GM04504 (cell line): ENCODE measurements at places on chromosomes 1 and 21.

DNA sequence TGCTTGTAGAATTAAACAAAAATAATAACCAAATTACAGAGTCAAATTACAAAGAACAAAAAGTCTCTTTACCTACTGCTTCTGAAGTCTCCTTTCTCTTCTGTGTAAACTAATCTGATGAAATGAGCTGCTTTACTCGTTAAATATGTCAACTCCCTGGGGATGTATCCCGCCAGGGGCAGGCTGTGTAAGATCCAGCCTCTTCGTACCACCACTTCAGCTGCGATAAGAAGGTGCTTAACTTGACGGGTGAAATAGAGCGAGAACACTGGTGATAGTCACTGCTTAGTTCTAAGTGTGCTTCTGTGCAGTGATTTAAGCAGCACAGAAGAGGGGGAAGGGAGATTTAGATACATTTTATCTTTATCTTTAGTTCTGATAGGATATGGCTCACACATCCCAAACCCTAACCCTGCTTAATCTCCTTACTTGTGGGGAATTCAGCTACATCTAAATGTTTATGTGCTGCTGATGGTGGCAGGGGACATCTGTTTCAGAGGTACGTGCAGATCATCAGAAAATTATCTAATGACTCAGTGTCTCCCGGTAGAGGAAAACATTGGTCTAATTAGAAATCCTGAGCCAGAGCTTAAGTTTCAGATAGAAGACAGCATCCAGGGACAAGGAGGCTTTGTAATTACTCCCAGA lies 46.0 kb downstream of the RHOU start:
- DNase-seq = no peak

GRCh38 chr21:44709426-44710293 lies 1.7 kb downstream of the TSPEAR start:
- DNase-seq = no peak

DNA sequence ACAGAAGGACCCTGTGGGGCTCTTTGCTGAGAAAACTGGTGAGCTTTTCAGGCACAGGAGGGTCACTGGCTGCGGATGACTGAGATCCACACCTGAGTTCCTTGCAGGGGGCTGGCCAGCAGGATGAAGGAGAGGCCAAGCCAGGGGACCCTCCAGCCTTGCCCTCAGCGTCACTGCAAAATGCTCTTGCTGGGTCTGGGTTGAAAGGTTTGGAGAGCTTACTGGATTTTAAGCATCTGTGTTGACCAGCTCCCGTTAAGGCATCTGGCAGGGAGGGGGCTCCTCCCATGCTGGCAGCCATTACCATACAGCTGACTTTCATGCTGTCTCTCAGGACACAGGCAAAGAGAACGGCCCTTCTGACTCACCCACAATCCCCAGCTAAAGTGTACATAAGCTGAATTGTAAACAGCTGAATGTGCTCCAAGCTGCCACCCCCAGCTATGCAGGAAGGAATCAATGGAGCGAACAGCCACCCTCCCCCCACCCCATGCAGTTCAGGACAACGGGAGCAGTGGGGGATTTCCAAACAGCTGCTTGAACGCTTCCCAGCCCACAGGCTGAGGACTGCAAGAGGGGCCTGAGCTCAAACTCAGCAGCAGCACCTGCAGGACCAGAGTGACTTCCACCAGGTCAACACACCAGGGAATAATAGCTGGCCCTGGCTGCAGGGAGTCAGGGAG lies 21.3 kb upstream of the A3GALT2 start:
- peak; percentile 89 for DNase-seq

DNA sequence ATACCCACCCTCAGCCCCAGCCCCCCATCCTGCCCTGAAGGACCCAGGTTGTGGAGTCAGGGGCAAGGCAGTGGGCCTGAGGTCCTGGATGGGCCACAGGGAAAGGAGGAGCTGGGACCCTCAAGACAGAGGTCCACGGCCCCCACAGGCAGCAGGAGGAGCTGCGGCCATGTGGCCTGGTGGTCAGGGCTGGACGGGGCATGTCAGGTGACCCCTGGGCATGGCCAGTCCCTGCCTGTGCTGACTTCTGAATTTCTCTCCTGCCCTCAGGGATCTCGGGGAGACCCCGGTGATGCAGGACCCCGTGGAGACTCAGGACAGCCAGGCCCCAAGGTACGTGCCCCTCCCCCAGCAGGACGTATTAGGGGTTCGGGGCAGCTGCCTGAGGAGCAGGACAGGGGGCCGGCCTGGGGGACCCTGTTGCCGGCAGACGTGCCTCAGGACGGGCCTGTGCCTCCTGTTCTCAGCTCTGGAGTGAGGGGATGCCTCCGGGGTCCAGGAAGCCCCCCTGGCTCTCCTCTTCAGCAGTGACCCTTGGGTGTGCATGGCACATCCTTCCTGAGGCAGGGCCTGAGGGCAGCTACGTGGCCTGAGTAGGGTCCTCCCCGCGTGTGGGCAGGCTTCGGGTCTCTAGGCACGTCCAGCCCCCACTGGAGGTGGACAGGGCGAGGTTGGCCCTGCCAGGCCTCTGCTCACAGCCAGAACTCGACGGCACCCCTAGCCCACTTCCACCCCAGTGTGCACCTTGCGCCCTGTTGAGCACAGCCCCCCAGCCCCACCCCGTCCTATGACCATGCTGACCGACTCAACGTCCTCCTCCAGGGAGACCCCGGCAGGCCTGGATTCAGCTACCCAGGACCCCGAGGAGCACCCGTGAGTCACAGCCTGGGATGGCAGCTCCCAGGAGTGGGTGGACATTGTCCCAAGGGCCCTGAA lies 23.6 kb downstream of the COL6A2 start:
- DNase-seq = no peak

- no peak for DNase-seq
Observed at GRCh38 chr1:8910914-8911313, 32.4 kb upstream of the ENO1 start.

- no peak for DNase-seq
Observed at GRCh38 chr21:32611471-32611997, 643 bp downstream of the CFAP298 start.

DNA sequence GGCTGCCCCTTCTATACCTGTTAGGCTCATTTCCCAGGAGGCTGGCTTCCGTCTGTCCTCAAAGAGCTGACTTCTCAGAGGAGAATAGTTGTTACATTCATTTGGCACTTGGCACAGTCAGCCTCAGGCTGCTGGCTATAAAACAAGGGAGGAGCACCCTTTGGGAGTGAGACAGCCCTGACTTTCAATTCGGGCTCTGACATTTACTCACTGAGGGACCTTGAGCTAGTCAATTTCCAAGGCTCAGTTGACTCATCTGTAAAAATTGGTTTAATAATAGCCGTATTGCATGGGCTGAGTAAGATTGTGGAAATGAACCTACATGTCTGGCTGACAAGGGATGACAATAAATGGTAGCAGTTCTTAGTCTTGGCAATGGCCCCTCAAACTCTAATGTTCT lies 13.7 kb downstream of the ALX3 start:
- peak; percentile 69 for DNase-seq

- DNase-seq = no peak
Observed at GRCh38 chr21:32966120-32966519, 59.6 kb upstream of the OLIG2 start.

- DNase-seq = no peak
Observed at GRCh38 chr1:70902211-70902610, 145.4 kb downstream of the PTGER3 start.

GRCh38 chr1:173255214-173255813 lies 48.2 kb upstream of the TNFSF4 start:
- DNase-seq = no peak

- no peak for DNase-seq
Observed at GRCh38 chr1:62588000-62588399, 9.3 kb upstream of the ANGPTL3 start.

DNA sequence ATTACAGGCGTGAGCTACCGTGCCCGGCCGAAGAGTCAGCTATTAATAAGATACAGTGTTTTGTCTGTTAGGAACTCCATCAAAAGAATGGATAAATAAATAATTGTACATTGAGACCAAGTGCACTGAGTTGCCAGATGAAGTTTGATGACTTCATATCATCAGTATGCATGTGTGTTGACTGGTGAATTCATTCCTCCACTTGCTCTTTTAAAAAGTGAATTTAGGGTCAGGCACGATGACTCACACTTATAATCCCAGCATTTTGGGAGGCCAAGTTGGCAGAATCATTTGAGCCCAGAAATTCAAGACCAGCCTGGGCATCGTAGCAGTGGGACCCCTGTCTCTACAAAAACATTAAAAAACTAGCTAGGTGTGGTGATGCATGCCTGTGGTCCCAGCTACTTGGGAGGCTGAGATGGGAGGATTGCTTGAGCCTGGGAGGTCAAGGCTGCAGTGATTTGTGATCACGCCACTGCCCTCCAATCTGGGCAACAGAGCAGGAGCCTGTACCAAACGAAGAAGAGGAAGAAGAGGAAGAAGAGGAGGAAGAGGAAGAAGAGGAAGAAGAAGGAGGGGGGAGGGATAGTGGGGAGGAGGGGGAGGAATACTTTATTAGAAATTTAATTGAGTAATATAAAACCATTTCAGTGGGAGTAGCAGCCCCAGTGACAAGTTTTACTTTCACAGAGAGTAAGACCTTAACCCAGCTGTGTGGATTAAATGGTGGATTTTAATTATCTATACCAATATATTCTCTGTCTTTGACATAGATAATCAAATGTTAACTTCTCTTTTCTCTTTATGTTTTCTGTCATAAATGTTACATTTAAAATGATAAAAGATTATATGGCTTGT lies 74.9 kb downstream of the CCDC18 start:
- peak; percentile 29 for DNase-seq

DNA sequence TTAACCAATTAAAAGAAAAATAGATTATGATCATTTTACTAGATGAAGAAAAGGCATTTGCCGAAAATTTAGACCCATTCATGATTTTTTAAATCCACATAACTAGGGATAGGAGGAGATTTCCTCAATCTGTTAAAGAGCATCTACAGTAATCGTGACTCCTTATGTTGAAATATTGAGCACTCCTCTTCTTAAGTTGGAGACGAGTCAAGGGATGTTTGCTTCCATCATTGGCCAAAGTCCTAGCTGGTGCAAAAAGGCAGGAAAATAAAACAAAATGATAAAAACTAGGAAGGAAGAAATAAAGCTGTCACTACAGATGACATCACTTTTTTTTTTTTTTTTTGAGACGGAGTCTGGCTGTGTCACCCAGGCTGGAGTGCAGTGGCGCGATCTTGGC lies 245.6 kb upstream of the KAZN start:
- no peak for DNase-seq

- peak; percentile 1 for DNase-seq
Observed at GRCh38 chr1:233704170-233704897, 90.4 kb downstream of the KCNK1 start.

DNA sequence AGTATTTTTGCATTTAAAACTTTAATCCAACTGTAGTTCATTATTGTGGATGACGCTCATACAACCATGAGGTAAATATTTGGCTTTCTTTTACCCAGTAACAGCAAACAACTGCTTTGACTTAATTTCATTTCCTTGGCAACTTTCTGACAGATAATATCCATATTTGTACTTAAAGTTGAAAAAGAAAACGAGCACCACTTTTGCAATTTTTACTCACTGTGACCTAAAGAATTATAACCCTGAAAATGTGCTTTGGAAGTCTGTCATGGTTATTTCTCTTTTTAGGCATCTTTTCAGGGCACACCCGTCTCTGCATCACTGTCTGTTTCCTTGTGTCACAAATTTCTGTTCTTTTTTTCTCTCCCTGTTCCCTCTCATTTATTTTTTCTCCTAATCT lies 918 bp upstream of the CD2 start:
- DNase-seq = no peak

DNA sequence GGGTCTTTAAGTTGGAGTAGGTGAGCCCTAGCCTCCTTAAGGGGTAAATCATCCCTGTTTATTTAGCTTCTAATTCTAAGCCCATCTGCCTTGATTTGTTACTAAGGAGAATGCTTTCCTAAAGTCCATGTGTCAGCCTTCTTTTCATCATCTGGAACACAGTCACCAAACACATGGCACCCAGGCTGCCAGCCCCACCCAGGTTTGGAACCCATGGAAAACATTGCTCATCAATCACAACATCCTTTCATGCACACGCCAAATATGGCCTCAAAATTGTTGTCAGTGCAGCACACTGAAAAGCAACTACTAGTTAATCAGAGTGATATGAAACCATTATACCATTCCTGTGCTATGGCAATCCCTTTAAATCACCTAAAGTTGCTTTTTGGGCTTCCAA lies 386.7 kb upstream of the ESRRG start:
- no peak for DNase-seq

DNA sequence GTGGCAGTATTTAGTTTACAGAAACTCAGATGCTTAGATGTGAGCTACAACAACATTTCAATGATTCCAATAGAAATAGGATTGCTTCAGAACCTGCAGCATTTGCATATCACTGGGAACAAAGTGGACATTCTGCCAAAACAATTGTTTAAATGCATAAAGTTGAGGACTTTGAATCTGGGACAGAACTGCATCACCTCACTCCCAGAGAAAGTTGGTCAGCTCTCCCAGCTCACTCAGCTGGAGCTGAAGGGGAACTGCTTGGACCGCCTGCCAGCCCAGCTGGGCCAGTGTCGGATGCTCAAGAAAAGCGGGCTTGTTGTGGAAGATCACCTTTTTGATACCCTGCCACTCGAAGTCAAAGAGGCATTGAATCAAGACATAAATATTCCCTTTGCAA lies 59.7 kb upstream of the ZNF326 start:
- DNase-seq = no peak

DNA sequence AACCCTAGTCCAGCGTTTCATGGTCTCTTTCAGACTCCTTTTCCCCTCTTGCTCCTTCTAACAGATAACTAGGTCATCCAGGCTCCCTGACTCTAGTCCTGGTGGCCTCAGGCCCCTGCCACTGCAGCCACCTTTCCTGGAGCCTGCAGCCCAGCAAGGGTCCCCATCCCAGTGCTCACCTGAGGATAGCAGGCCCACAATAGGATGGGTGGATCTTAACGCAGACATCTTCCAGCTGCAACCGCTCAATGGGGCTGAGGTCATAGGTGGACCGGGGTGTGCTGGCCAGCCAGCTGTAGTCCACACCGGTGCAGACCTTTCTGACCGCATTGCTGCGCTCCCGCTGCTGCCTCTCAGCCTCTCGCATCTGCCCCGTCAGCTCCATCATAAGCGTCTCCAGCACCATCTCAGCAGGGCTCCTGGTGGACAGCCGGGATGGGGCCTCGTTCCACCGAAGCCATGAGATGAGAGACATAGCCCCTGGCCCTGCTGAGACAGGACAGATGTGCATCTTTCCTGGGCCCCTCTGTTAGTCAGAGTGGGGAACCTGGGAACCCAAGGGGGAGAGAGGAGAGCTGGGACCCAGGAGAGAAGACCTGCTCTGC lies 10.9 kb downstream of the RD3 start:
- no peak for DNase-seq

- DNase-seq = no peak
Observed at GRCh38 chr1:159921251-159921650, 4.1 kb downstream of the TAGLN2 start.

DNA sequence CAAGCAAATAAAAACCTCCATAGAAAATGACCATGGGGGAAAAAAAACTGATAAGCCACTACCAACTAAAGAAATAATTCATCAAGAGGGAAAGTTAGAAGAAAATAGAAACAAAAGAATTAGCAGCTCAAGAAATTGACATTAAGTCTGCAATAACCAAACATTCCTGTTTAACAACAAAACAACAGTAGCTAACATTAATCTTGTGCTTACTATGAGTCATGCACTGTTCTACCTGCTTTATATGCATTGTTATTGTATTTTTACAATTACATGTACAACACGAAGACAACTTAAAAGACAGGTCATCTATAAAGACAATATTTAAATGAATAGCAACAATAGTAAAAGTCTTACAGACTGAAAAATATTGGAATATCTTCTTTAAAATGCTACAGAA lies 34.4 kb upstream of the LRRC7 start:
- no peak for DNase-seq

GRCh38 chr1:87330057-87330884 lies 1.6 kb downstream of the LMO4 start:
- no peak for DNase-seq
